ENCODE measurements at places on chromosomes 1 and 21.

DNA sequence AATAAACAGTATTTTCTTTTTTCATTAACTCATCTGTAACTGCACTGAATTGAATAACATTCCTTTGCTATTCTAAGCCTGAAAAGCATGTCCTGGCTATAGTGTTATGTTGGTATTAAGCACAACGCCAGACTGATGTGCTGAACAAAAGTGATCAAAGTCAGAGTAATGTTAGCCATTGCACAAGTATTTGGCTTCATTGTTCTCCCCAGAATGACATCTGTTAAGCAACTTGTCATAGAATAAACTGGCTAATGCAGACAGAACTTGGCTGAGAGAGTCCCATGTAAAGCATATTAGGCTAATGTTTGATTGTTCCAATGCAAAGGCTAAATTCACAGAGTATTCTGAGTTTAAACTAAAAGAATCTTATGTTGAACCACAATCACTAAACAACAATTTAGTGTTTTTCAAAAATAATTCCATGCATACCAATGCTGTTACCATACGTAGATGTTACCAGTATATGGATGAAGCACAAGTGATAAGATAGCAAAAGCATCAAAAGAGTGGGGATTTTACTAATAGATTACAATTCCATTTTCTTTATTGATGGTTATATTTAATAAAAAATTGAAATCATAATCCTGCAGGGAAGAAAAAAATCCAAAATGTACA lies 235.3 kb upstream of the DMRTA2 start:
- no peak for DNase-seq

GRCh38 chr1:77762072-77762476 lies 2.4 kb upstream of the USP33 start:
- no peak for DNase-seq

DNA sequence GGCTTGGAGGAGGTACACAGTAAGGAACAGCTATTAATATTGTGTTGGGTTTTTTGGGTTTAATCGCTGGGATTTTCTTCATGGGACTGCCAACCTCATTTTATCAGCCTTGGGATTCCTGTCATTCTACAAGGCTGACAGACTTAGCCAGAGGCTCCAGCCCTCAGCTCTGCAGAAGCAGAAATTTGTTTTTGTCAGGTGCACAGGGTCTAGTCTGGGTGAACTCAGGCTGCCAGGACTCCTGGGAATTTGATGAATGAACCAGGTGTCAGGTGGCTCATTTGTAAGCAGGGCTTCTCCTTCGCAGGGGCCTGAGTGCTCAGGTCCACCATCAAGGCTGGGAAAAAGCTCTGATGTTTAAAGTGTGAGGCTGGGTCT lies 11.5 kb upstream of the ZNF362 start:
- no peak for DNase-seq

- DNase-seq: no peak
These were observed 583 bp upstream of the CACHD1 start for GRCh38 chr1:64469116-64469976.

DNA sequence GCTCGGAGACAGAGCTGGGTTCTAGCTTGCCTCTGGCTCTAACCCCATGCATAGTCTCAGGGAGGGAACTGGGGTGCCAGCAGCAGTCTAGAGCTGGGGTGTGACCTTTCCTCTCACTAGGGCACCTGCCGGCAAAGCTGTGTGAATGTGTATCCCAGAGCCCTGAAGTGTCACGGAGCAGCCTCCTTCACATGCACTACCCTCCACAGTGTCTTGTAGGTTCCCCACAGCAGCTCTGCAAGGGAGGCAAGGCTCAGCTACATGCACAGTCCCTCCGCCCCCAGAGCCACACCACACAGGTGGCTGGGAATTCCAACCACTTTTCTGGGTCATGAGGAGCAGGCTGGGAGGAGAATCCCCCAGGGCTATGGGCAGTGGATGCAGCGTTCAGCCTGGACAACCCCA lies 7.7 kb upstream of the HPCA start:
- no peak for DNase-seq

DNA sequence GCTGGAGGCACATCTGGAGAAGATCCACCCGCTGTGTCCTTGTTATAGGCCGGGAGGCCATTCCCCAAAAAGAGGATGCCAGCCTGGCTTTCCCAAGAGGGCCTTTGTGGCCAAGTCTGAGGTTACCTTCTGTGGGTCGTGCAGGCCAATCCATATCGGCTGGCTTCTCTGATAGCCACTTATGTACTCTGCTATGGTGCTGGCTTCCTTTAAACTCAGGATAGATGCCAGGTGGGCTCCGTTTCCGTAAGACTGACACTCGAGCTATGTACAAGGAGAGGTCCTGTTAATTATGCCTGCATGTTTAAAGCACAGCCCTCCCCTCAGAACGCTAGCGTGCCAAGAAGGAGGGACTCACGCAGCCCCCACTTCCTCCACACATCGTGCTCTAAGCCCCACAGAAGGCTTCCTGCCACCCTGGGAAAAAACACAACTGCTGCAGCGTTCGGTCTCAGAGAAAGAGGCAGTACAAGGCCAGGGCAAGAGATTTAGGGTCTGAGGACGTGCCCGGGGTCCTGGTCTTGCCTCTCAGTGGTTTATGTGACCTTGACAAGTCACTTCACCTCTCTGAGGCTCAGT lies 11.6 kb downstream of the REG4 start:
- DNase-seq: no peak

DNA sequence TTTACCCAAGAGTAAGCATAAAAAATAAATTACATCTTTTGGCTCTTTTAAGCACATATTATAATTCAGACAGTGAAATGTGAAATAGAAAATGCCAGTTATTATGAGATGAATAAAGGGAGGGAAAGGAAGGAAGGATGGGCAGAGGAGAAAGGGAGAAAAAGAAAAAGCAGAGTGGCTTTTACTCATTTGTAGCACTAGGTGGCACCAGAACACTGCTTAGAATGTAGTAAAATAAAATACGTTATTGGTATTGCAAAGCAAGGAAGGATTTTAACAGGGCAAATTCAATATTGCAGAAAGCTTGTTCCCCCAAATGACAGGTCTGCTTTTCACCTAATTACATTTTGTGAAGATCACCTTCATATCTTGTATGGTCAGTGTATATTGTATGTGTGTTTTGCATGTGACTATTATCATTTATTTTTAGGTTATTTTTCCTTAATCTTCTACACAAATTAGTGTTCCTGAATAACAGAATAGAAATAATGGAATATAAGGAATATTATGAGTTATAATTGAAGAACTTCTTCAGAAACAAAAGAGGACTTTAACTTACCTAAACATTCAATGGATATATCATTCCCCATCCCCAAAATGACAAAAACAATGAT lies 9.1 kb upstream of the PCNX2 start:
- DNase-seq: no peak

DNA sequence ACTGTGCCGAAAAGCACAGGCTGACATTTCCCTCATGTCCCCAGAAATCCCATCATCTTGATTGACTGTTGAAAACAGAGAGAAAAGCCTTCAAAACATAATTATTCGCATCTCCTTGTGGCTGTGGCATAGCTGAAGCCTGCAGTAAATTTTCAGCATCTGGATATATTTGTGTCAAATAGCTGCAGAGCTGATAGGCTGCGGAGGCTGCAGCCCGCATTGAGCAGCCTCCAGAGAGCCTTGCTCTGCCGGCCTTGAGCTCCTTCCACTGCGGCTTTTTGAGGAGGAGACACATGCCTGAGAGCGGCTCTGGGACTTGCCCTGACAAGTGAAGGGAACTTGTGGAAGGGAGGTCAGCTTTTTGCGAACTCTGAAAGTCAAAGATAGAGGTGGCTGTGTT lies 144.7 kb downstream of the RYR2 start:
- no peak for DNase-seq

GRCh38 chr1:95089650-95090287 lies 17.0 kb upstream of the ALG14 start:
- DNase-seq: no peak

DNA sequence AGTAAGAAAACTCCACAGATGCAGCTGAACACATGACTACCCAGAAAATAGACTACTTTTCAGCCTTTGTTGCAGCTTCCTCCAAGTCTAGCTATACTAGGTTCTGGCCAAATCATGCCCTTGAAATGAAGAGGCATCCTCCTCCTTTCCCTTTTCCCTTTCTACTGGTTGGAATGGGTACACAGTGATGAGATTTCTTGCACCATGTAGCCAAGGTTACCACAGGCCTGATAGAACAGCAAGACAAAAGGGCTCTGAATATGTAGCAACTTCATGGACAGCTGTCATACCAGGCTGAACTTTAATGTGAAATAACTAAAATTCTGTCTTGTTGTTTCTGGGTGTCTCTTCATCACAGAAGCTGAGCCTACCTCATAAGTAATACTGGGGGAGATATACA lies 146.5 kb downstream of the PDE4B start:
- DNase-seq: no peak

GRCh38 chr1:45488666-45489377 lies 2.1 kb downstream of the TESK2 start:
- DNase-seq: no peak
